ENCODE measurements at places on chromosomes 1 and 21.

DNA sequence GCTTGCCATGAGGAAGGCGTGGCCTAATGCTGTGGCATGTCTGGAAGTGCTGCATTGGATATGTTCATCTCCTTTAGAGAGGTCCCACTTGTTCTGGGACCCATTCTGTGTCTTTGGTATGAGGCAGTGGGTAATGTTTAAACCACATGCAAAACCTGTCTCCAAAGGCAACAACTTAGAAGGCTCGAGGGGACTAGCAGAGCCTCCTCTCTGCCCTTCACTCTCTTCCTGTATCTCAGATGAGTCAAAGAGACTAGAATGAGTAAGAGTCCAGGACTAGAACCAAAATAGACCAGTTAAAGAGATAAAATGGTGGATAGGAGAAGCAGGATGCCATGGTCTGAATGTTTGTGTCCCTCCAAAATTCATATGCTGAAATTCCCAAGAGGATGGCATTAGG is 220.8 kb upstream of the KIAA0040 start:
- H3K27me3 ChIP-seq, result no peaks in the 10 kb centered on the region
- no peak overlapping the region for H3K27ac ChIP-seq
- no peak overlapping the region for H3K4me3 ChIP-seq
- H3K36me3 ChIP-seq, result no peaks in the 10 kb centered on the region
- no peak for DNase-seq

GRCh38 chr1:224203243-224204016 is 20.4 kb downstream of the DEGS1 start:
- H3K4me3 ChIP-seq, result no peak overlapping the region
- peak; percentile 93 for DNase-seq
- no peaks in the 10 kb centered on the region for H3K27me3 ChIP-seq
- H3K36me3 ChIP-seq, result no peaks in the 10 kb centered on the region

GRCh38 chr1:184392779-184393522 is 6.1 kb downstream of the C1orf21 start:
- no peaks in the 10 kb centered on the region for H3K4me1 ChIP-seq
- no peak overlapping the region for H3K4me3 ChIP-seq
- no peak overlapping the region for H3K27ac ChIP-seq
- DNase-seq, result no peak

DNA sequence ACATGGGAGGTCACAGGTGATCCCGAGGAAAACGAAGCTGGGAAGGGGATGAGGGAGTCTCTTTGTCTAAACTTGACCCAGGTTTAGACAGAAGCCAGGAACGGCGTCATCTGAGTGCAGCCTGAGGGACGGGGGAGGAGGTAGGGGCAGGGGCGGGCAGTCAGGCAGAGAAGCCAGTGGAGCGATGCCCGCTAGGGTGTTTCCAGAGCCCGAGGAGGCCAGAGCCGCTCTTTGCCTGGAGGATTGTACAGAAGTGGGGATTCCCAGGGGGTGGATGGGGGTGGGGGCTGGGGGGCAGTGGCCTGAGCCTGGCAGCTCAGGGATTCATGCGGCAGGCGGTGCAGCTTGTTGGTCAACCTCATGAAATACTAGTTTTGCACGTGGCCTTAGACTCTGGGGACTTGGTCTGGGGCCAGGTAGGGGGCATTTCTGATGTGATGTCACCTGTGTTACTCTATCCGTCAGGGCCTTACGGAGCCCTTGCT is 58.4 kb downstream of the VPS26C start:
- H3K27ac ChIP-seq, result no peak overlapping the region
- H3K4me3 ChIP-seq, result no peak overlapping the region
- H3K27me3 ChIP-seq, result no peaks in the 10 kb centered on the region
- H3K4me1 ChIP-seq, result no peaks in the 10 kb centered on the region

- H3K36me3 ChIP-seq, result no peaks in the 10 kb centered on the region
- DNase-seq, result no peak
- H3K4me1 ChIP-seq, result no peaks in the 10 kb centered on the region
- peak overlapping the region; percentile 8 for H3K4me3 ChIP-seq
- no peak overlapping the region for H3K27ac ChIP-seq
- no peaks in the 10 kb centered on the region for H3K27me3 ChIP-seq
These were observed 1.0 kb downstream of the TMEM51 start for GRCh38 chr1:15154480-15155036.

DNA sequence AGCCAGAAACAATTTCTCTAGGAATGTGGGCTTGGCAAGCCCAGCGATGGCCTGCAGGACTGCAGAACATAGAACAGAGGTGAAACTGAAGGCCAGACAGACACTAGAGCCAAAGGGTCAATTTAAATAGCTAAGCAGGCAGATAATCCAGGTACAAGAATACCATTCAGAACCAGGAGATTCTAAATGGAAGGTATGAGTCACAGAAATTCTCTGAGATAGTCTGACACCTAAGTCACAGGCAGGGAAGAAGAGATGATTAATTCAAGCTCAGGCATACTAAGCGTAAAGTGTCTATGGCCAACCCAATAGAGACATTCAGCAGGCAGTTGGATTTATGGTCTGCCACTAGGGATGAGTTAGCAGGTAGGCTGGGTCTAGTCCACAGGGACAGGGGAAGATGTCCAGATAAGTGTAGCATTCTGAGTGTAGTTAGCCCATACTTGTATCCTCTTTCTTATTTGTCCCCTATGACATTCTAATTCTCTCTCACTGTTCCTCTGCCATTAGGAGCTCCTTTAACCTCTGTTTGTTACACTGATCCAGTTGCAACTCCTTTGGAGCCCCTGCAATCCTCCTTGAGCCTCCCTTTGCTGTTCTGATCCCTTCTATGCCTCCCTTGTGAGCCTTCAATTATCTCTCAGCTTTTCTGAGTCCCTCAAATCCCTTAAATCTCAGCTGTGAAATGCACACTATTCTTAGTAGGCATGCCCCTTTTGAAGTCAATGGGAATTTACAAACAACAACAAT is 383.8 kb downstream of the LMO4 start:
- no peaks in the 10 kb centered on the region for H3K27me3 ChIP-seq
- no peaks in the 10 kb centered on the region for H3K36me3 ChIP-seq
- H3K4me1 ChIP-seq, result no peaks in the 10 kb centered on the region
- DNase-seq, result peak; percentile 84

GRCh38 chr1:164774819-164775654 is 216.1 kb downstream of the PBX1 start:
- no peaks in the 10 kb centered on the region for H3K36me3 ChIP-seq
- H3K27ac ChIP-seq, result peak overlapping the region; percentile 22
- H3K4me1 ChIP-seq, result peaks cover 27% of the 10 kb centered on the region

DNA sequence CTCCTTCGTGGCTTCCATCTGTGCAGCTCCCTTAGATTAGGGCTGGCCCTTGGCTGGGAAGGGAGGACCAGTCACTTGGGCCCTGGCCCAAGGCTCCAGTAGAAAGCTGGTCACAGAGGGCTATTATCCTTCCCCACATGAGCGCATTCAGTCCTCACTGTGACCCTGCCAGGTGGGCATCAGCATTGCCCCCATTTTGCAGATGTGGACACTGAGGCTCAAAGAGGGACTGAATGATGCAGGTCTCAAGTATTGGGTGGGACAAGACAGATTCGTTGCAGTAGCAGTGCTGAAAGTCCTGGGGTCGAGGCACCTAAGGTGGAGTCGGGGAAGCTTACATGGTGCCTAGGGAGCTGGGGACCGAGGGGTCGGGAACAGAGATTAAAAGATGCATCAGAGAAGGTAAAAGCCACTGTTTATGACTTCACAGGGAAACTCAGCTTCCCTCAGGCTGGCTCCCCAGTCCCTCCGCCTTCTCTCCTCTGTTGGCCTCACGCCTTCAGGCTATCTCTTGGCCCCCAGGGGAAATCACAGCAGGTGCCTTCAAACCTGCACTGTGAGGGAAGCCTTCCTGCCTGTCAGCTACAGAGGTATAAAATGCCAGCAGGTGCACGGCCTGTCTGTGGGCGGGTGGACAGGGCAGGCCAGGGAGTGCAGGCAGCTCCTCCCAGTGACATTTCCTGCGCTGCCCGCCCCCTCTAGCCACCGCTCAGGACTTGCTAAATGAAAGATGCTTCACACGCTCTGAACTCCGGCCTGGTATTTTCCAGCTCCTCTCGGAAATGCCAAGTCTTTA is 178.4 kb downstream of the GRIK3 start:
- no peak overlapping the region for H3K27ac ChIP-seq
- H3K36me3 ChIP-seq, result no peaks in the 10 kb centered on the region
- no peaks in the 10 kb centered on the region for H3K27me3 ChIP-seq
- H3K4me3 ChIP-seq, result no peak overlapping the region

DNA sequence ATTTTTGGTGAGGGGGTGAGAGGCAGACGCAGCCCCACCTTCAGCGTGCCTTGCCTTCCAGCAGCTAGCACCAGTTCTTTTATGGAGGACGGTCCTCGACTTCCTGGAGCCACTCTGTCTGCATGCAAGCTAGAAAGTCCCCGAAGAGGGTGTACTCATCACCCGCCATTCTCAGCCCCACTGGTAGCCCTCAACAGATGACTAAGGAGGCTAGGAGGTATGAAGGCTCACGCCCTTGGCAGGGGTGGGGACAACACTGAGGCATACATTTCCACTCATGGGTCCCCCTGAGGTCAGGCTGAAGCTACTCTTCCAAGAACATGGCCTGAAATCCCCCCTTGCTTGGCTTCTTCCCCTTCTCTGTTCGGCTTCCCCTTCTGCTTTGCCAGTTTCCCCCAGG is 8.9 kb upstream of the PTPRF start:
- H3K4me1 ChIP-seq, result no peaks in the 10 kb centered on the region
- no peak for DNase-seq
- H3K27me3 ChIP-seq, result no peaks in the 10 kb centered on the region

GRCh38 chr1:54480525-54480848 is 67.5 kb upstream of the ACOT11 start:
- H3K27me3 ChIP-seq, result no peaks in the 10 kb centered on the region
- H3K36me3 ChIP-seq, result no peaks in the 10 kb centered on the region
- no peak for DNase-seq
- no peak overlapping the region for H3K4me3 ChIP-seq

- H3K4me1 ChIP-seq, result peaks cover 2% of the 10 kb centered on the region
- H3K36me3 ChIP-seq, result no peaks in the 10 kb centered on the region
- no peaks in the 10 kb centered on the region for H3K27me3 ChIP-seq
- DNase-seq, result peak; percentile 13
These were observed 79.6 kb upstream of the AK4 start for GRCh38 chr1:65068202-65069010.

- no peaks in the 10 kb centered on the region for H3K27me3 ChIP-seq
- no peak overlapping the region for H3K27ac ChIP-seq
- H3K4me1 ChIP-seq, result no peaks in the 10 kb centered on the region
- no peak overlapping the region for H3K4me3 ChIP-seq
- no peak for DNase-seq
These were observed 563.4 kb upstream of the PLXNA2 start for GRCh38 chr1:208807446-208808127.

DNA sequence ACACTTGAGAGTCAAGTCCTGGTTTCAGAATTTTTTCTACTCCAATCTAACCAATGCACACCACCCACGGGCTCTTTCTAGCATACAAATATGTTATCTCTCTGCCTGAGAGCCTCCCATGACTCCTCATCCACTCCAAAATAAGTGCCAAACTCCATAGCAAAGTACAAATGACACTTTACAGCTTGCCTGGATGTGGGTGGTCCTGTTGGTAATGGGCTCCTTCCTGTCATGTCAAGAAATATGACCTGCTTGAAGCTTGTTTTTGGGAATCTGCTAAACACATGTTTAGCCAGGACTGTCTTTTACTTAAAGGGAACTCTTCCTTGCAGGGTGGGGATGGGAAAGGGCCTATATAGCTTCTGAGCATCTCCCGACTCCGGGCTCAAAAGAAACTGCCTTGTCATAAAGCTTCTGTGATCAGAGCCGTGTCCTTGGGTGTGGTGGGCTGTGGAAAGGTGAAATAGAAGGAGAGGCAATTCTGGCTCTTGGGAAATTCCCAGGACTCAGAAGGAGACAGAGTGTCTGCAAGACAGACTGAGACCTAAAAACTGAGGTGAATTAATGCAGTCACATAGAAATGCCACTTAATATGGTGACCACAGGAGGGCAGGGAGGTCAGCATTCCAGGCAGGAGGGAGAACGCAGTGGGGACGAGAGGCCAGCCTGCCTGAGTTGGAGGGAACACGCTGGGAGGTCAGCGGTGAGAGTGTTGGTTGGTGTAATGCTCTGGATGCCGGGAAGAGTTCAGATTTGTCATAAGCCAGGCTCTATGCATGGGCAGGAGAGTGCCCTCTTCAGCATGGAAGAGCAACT is 6.1 kb upstream of the IGFN1 start:
- no peaks in the 10 kb centered on the region for H3K36me3 ChIP-seq
- H3K27me3 ChIP-seq, result no peaks in the 10 kb centered on the region
- DNase-seq, result peak; percentile 90
- H3K4me3 ChIP-seq, result no peak overlapping the region
- H3K27ac ChIP-seq, result no peak overlapping the region

GRCh38 chr1:192861860-192862259 is 53.0 kb downstream of the RGS2 start:
- H3K27me3 ChIP-seq, result no peaks in the 10 kb centered on the region
- no peaks in the 10 kb centered on the region for H3K4me1 ChIP-seq
- no peak overlapping the region for H3K4me3 ChIP-seq
- no peaks in the 10 kb centered on the region for H3K36me3 ChIP-seq

DNA sequence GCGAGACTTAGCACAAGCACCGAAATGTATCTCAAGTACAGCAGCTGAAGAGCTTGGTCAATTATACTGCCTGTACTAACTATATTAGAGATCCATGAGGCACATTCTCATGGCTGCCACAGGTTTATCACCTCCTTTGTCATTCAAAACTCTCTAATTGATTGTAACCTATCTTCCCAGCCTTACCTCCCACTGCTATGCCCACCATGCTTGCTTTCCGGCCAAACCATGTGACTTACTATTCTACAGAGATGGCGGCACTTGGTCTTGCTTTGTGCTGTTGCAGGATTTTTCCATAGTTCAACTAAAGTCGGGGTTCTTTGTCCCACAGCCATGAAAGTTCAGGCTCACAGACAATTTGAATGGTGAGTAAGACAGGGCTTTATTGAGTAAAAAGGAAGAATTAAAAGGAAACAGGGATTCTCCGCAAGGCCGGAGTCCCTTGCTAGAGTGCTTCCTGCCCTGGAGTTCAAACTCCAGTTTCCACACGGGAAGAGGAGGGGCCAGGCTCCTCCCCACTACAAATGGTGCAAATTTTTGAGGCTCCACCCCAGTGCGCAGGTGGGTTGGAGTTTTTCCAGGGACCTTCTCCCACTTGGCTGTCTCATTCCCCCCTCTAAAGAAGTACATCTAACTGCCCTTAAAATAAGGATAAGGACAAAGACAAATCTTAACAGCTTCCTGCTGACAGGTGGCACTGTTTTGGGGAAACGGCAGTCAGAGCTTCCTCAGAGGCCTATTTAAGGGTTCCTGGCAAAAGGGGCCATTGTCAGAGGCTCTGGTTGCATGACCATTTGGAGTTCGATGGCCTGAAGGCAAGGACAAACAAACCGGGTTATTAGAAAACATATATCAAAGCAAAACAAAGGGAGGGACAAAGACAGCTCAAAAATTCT is 28.7 kb downstream of the FMO2 start:
- DNase-seq, result peak; percentile 38
- H3K27ac ChIP-seq, result no peak overlapping the region
- H3K27me3 ChIP-seq, result no peaks in the 10 kb centered on the region
- no peaks in the 10 kb centered on the region for H3K36me3 ChIP-seq

- no peak for DNase-seq
- H3K36me3 ChIP-seq, result peaks cover 1% of the 10 kb centered on the region
- no peak overlapping the region for H3K27ac ChIP-seq
- no peak overlapping the region for H3K4me3 ChIP-seq
These were observed 16.8 kb downstream of the ASPM start for GRCh38 chr1:197129698-197130097.

GRCh38 chr1:178126261-178126660 is 32.4 kb downstream of the RASAL2 start:
- H3K36me3 ChIP-seq, result no peaks in the 10 kb centered on the region
- H3K4me3 ChIP-seq, result no peak overlapping the region
- DNase-seq, result no peak
- H3K27ac ChIP-seq, result no peak overlapping the region

GRCh38 chr1:205588636-205589035 is 43.2 kb downstream of the ELK4 start:
- no peak overlapping the region for H3K27ac ChIP-seq
- H3K4me1 ChIP-seq, result no peaks in the 10 kb centered on the region
- peak; percentile 72 for DNase-seq
- H3K27me3 ChIP-seq, result no peaks in the 10 kb centered on the region

Data from mesendoderm (in vitro differentiated cells).